ENCODE measurements at places on chromosomes 5 and 9. TPM values are rescaled to one million over a fixed set of nuclear protein-coding genes. Genes with fewer than 3 reads are reported as not detected.

- no peak for DNase-seq
These were observed 135.4 kb upstream of the TAS2R1 start for GRCh38 chr5:9765419-9766140.

DNA sequence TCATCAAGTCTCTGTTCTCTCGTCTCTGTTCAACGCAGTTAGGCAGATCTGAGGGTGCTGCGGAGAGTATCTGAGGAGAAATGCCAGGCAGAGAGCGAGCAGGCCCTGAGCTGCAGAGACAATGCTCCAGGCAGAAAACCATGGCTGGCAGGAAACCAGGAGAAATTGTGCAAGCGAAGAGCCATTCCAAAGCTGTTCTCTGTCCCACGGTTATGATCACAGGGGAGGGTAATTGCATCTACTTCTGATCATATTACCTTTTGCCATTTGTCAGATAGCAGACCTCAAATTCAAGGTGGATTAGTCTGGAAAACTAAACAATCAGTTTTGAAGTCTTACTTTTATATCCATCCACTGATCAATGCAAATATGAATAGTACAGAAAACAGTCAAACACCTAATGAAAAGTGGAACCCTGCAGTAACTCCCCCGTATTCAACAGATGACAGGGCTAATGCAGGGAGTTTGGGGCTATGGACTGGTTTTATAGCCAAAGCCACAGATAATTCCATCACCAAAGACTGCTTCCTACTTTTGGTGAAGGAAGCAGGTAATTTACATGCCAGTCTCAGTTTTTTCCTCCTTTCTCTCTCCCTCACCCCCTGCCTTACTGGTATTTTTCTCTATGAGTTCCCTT is 228.0 kb downstream of the DCP2 start:
- peak; percentile 73 for DNase-seq

- DNase-seq, result no peak
These were observed 170.0 kb downstream of the SLC24A2 start for GRCh38 chr9:19618816-19619215.

- no peak for DNase-seq
These were observed 628.5 kb downstream of the CHSY3 start for GRCh38 chr5:130532786-130533185.

DNA sequence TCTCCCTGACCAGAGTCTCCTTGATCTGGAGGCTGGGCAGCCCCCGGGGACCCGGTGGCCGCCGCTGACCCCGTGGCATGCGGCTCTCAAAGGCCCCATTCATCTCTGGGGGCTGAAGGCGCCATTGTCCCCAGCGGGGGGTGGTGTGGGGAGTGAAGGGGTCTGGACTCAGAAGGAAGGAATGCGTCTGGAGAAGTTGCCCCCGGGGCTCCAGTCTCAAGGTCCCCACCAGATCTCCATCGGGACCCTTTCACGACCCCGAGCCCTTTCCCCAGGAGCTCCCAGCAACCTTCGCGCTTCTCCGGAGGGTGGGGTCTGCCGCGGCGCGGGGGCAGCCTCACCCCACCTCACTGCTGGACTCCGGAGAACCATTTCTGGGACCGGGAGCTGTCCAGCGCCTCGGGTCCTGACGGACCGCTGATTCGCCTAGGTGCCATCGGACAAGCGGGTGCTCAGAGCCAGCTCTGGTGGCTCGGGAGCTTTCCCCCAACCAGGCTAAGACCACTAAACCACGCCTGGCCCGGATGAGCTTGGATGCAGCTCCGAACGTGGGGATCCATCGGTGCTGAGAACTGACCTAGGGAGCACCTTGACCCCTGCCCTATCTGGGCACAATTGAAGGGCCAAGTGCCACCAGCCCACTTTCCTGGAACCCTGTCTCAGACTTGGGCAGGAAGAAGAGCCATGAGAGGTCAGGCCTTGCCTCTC is 5.1 kb upstream of the PCDH1 start:
- DNase-seq, result peak; percentile 67

DNA sequence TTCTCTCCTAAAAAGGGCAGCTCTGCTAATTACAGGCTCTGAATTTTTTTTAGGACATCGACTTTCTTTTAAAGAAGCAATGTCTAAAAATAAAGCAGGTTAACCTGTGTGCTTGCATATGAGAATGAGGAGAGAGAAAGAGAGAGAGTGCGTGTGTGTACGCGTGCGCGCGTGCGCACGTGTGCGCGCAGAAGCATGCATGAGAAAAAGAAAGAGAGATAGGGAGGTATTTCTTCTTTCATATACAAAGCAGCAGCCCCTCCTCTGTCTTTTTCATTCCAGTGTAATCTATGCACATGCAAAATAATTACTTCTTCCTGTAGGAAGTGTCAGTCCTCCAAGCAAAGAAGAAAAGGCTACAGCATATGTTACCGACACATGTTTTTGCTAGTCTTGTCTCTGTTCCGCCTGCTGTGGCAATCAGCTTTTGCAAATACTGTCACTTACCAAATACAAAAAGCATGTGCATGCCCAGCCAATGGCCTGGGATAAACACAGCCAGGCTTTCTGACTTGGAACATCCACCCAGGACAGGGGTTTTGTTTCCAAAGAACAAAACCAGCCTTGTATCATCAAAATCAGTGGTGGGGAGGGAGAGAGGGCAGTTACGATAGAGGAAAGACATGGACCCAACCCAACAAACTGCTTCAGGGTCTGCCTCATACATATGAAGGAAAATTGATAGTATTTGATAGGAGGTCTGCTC is 252.3 kb upstream of the SLC24A2 start:
- DNase-seq, result no peak

DNA sequence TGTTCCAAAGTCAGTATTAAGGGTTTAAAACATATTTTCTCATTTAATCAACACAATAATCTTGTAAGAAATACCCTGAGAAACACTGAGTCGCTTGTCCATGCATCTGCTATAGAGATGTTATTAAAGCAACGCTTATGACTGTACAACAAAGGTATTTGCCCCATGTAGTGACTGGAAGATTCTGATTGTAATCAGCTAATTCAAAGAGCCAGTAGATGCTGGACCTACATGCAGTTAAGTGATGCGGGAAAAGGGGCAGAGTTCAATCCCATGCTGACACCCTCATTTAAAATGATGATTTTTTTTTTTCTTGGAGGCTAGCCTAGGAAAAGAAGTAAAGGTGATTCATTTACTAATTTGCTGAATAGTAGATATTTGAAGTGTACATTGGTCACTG is 149.3 kb upstream of the MTAP start:
- no peak for DNase-seq

DNA sequence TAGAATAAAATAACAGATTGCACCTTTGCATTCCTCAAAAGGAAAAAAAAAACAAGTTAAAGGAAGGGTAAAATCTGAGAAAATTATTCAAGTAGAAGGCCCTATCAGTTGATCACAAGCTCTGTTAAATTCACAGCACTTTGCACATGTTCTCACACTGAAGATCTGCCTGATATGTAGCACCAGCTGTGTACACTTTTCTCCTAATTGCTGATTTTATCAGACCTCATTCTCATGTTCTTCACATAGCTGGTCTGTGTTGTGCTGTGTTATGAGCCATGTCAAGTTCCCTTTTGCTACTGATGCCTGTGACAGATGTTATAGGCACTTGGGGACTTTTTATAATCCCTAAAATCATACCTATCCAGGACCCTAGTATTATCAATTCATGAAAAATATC is 390.4 kb upstream of the PRR16 start:
- no peak for DNase-seq

- peak; percentile 57 for DNase-seq
These were observed 256.3 kb downstream of the SMARCA2 start for GRCh38 chr9:2271426-2271825.

DNA sequence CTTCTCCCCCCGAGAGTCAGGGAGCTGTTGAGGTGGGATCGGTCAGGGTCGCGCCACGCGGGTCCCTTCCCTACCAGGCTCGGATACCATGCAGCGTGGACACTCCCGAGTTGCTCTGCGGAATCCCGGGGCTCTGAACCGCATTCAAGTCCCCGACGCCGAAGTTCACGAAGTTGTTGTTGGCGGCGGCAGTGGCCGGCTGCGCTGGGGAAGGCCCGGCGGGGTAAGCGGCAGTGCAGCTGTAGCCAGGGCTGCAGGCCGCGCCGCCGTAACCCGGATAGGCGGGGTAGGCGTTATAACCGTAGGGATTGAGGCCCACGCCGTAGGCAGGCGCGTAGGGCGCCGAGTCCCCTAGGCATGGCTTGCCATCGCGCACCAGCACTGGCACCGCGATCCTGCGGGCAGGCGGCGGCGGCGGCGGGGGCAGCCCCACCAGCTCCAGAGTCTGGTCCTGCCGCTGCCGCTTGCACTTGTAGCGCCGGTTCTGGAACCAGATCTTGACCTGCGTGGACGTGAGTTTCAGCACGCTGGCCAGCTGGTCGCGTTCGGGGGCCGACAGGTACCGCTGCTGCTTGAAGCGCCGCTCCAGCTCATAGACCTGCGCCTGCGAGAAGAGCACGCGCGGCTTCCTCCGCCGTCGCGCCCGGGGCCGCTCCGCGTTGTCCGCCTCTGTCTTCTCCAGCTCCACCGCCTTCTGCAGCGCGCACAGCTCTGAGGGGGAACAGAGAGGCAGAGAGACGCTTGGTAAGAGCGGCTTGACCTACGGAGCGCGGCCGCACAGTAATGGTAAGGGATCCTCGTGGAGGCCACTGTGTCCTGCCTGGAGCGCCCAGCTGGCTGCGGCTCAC is 2.3 kb downstream of the NKX2-5 start:
- DNase-seq, result no peak

DNA sequence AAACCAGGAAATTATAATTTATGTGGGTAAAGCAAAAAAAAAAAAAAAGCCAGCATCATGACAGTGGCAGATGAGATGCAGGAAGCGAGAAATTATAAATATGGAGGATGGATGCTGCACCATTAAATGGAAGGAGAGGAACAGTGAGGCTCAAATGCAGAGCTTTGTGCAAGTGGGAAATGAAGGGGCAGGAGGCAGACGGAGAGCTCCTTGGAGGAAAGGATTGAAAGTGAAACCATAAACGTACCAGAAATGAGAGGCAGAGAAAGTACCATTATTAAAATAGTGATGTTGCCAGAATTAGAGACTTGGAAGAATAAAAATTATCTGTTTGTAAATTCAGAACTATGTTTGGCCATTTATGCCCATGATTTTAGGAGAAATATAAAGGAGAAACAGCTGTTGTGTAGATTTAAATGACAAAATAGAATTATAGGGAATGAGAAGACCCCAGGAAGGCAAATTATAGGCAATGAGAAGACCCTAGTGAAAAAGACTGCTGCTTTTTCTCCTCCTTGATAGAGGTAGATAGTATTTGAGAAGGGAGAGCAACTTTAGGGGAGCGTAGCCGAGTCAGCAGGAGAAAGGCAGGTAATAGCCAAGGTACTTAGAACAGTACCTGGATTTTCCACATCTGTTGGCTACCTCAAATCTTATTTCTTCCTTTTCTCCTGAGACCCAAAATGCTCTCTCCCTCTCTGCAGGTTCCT is 341.0 kb upstream of the CD180 start:
- DNase-seq, result no peak

DNA sequence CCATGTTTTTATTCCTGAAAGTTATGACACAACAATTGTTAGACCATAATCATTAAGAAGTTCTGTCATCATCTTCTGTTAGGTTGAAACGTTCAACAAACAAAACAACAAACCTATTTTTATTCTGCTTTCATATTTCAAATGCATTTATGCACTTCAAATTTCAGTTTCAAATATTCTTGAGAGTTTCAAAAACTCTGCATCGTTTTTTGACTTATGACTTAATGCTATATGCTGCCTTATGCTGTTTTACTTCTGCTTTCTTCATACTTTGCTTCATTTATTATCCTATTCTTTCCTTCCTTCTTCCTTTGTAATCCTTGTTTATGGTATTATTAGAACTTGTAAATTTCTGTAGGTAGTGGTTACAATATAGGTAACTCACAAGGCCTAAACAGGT is 95.0 kb downstream of the PCSK1 start:
- DNase-seq, result no peak

GRCh38 chr5:69030358-69031062 is 63.3 kb upstream of the SLC30A5 start:
- no peak for DNase-seq

DNA sequence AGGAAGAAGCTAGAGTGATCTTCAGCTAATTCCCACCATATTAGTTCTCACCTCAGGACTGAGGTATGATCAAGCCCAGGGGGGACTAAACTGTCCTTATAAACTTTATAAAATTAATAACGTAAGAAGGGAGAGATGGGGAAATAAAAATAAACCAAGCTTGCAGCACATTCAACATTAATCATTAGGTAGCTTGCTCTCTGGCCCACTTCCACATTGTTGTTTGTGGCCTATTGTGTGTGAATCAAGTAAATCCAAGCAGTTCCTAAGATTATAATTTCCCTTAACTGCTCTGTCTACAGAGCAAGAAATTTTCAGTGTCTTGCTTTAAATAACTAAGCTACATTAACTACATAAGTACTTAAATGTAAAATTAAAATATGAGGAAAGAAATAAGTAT is 131.3 kb upstream of the ABCA1 start:
- no peak for DNase-seq

DNA sequence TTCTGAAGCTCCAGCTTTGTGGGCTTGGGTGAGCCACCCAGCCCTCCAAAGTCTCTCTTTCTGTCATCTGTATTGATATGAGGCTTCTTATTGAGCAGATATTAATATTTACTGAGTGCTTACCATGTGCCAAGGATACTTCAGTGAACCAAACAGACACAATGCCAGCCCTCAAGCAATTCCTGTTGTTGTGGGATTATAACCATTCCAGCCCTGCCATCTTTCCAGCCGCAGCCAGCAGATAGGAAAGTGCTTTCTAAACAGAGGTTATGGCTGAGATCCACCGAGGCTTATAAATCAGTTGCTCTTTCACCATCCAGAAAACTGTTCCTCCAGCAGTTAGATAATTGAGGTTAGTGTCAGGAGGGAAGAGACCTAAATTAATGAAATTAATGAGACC is 137.7 kb upstream of the ALDH1B1 start:
- DNase-seq, result no peak

DNA sequence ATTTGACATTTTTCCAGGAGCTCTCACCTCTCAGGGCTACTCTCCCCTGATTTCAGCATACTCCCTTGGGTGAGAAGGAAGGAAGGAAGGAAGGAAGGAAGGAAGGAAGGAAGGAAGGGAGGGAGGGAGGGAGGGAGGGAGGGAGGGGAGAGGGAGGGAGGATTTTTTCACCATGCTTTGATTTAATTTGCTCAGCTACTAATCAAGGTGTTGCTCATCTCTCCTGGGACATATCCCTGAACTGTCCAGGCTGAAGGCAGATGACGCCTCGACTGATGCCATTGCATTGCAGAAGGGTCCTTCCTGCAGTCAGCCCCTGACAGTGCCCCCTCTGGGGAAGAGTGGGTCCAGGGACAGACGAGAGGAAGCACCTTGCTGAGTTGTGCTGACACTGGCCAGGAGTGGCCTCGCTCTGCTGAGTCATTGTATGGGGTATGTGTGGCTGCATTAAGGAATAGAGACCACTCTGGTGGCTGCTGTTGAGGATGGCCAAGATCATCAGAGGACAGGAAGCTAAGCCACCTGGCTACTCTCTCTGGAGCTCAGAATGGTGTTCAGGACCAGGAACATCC is 43.6 kb upstream of the CRB2 start:
- DNase-seq, result no peak

The SLC35A4 gene
- total RNA-seq, result 81.4 TPM

The SPINK14 gene
- total RNA-seq, result not detected

The PCDHGA1 gene
- total RNA-seq, result 2.7 TPM

The ZFP37 gene
- 1.0 TPM for total RNA-seq

The ISL1 gene
- total RNA-seq, result not detected

The ANKRD18A gene
- total RNA-seq, result 3.0 TPM

The UBQLN1 gene
- total RNA-seq, result 74.6 TPM

The PGM5 gene
- 157 TPM for total RNA-seq

The IRGM gene
- not detected for total RNA-seq

The ANKRD55 gene
- total RNA-seq, result not detected

The ECSCR gene
- total RNA-seq, result 18.0 TPM
